HAP-1 (cell line): ENCODE measurements at places on chromosomes 16 and 17.

DNA sequence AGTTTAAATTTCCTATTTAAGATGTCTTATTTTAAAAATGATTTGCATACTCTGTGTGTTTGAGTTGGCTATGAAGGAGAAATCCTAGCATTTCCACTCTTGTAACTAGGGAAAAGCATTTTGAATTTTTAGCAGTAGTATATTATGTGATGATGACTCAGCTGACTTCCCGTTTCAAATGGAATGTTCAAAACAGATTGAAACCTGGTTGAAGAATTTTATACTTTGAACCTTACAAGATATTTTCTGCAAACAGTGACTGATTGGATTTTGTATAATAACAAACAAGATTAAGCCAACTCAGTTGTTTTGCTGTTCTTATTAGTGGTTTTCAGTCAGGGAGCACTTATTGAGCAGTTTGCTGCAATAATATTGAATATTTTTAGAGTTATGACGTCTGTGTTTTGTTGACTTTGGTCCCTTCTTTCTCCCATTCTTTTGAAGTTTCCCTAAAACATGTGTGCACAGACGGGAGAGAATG lies 8.0 kb downstream of the TNRC6A start:
- DNase-seq, result no peak

DNA sequence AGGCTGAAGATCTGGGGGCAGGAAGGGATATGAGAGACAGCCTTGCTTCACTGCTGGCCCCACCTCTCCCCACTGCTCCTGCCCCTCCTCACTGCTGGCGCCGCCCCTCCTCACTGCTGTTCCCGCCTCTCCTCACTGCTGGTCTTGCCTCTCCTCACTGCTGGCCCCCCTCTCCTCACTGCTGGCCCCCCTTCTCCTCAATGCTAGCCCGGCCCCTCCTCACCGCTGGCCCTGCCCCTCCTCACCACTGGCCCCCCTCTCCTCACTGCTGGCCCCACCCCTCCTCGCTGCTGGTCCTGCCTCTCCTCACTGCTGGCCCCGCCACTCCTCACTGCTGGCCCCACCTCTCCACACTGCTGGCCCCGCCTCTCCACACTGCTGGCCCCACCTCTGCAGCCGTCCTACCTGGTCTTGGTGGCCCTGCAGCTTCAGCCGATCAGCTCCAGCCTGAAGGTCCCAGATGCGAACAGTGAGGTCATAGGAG lies 9.5 kb upstream of the PAM16 start:
- DNase-seq, result peak; percentile 69

- no peak for DNase-seq
Measured at GRCh38 chr17:64327201-64327930, 63.3 kb downstream of the PECAM1 start.

- no peak for DNase-seq
Measured at GRCh38 chr17:41054025-41054424, 1.0 kb downstream of the KRTAP2-2 start.
